Right ventricle myocardium inferior (tissue), 1 donor: ENCODE measurements at places on chromosomes 11 and 22. TPM values are rescaled to one million over a fixed set of nuclear protein-coding genes. Genes with fewer than 3 reads are reported as not detected.

DNA sequence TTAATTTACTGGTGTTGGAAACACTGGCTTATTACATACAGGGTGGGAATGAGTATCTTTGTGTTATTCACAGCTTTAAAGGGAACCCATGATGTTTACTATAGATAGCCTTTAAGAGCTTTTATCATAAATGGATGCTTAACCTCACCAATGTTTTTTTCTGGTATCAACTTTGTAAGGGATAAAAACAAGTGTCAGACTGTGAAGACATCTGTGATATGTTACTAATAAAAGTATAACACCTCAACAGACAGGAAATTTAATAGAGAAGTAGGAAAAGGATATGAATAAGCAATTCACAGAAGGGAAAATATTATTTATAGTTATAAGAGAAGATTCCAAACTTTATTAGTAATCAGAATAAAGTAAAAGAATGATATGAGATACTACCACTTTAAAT, 46.3 kb downstream of the ACAT1 start:
- DNase-seq: no peak

OR10D3 gene
- total RNA-seq: not detected

- DNase-seq: peak; percentile 80
Measured at GRCh38 chr11:77879218-77879617, 58.3 kb downstream of the AAMDC start.

- DNase-seq: no peak
Measured at GRCh38 chr11:46127150-46127638, 5.9 kb upstream of the PHF21A start.

DNA sequence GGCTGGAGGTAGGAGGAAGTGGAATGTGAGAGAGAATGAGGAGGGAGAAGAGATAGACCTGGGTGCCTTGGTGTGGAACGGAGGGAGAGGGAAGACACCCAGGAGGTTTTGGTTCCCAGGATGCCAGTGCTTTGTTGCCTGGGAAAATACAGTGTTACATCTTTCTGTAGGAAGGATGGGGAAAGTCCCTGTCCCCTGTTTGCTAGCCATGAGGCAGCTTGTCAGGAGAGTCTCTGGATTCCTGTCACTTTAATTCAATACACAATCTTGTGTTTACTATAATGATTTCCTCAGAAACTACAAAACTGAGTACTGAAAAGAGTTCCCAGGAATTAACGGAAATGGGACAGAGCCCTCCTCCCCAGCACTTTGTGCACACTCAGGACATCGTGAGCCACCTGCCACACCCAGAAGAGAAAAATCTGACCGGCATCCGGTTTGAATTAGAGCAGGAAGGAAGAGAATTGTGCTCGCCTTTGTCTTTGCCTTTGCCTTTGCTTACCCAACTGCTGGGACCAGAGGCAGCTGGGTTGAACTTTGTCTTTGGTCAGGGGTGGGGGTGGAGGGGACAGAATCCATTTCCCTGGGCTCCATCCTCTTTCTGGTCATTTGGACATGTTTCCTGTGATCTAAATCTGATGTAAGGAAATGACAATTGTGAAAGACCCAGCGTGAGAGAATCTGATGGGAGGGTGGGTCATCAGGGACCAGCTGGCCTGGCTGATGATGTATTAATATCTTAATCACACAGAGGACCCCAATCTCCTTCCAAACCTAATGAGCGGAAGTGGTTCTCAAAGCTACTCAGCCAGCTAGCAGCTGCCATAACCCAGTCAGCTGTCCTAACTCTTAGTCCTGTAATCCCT, 1.3 kb upstream of the LIMK2 start:
- no peak for DNase-seq

- DNase-seq: peak; percentile 93
Measured at GRCh38 chr22:41403532-41404318, 22.0 kb downstream of the TEF start.

KDM4D gene
- total RNA-seq: 0.54 TPM

- no peak for DNase-seq
Measured at GRCh38 chr22:39117585-39118191, 20.6 kb downstream of the APOBEC3H start.

DNA sequence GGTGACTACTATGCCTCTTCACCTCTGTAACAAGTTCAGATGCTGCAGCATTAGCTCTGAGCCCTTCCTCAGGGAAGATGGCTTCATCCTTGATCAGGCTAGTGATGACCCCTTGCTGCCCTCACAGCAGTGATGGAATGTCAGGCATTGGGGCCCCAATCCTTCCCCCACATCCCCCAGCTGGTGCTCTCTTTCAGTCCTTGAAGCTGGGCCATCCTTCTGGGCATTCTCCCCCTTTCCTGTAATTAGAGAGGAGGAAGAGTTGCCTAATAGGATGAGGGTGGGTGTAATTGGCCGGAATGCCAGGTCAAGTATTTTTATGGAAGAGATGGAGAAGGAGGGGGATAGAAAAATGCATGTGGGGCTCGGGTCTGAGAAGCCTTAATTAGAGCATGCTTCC, 62.6 kb downstream of the TRAF6 start:
- no peak for DNase-seq

GRCh38 chr11:130550150-130550549, 101.7 kb downstream of the ADAMTS15 start:
- no peak for DNase-seq

- DNase-seq: peak; percentile 66
Measured at GRCh38 chr11:58573451-58574104, 2.1 kb downstream of the LPXN start.

- no peak for DNase-seq
Measured at GRCh38 chr11:121886005-121886734, 229.8 kb downstream of the BLID start.

- DNase-seq: peak; percentile 77
Measured at GRCh38 chr11:19633276-19633675, 79.4 kb upstream of the NAV2 start.
